ENCODE measurements at places on chromosomes 7 and 10.

GRCh38 chr7:82674268-82674667 is 230.7 kb upstream of the CACNA2D1 start:
- DNase-seq: no peak

DNA sequence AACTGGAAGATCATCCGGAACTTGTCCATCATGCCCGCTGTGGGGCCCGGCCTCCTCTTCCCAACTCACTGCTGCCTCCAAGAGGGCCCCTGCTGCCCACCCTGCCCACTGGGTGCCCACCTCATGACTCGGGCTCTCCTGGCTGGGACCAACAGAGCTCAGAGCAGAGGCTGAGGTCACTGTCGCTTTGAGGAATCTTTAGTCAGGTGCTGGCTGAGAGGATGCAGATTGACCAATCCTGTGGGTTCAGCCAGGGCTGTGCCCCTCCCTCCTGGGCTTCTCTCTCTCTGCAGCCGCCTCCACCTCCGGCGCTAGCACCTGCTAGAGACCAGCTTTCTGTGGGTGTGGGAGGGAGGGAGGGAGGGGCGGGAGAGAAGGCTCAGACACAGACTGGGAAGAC is at the start of gene CALHM1:
TSS of gene CALHM1 (minus strand) at position 181 of the 400 bp plus-strand sequence. CDS start at position 32, 149 bp downstream.
- peak; percentile 96 for DNase-seq

- DNase-seq: no peak
Observed at GRCh38 chr10:100697070-100697469, 48.3 kb upstream of the PAX2 start.

DNA sequence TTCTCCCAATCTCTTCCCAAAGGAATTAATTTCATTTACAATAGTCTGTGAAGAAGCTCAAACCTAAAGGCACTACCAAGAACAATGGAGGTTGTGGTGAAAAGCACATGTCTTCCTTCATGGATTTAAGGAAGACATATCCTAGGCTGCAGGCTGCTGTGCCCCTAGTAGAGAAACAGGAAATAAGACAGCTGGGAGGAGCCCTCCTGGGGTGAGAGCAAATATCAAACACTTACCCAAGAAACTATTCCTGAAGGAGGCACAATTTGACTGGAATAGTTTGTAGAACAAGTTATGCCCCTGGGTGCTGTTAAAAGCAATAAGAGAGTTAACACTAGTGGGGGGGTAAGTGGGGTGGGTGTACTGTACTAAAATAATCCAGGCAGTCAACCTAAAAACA is 30.1 kb downstream of the PDZD8 start:
- peak; percentile 7 for DNase-seq

GRCh38 chr7:48563334-48563733 is 361.0 kb upstream of the CDC14C start:
- no peak for DNase-seq

DNA sequence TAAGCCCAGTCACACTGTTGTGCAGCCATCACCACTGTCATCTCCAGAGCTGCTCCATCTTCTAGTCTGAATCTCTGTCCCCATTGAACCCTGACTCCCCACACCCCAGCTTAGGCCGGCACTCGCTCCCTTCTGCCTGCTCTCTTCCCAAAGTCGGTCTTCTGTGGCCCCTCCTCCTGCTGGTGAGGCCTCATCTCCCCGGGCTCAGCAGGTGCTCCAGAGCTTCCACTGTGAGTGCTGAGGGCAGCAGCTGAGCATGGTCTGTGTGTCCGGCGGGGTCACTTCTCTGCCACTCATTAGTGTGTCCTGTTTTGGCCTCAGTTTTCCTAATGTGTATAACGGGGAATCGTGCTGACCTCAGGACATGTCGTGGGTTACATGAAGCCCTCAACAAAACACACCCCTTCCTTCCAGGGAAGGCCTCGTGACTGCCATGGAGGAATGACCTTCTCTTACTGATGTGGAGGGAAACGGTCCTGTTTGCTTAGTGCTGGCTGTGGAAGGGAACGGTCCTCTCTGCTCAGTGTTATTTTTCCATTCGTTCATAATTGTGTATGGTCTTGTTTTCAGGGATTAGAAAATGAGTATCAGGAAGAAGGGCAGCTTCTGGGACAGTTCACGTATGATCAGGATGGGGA is 4.3 kb upstream of the GET4 start:
- DNase-seq: peak; percentile 43

- peak; percentile 88 for DNase-seq
Observed at GRCh38 chr7:101164071-101164840, 1.1 kb downstream of the VGF start.

GRCh38 chr7:152158801-152159587 is 133.5 kb downstream of the GALNT11 start:
- DNase-seq: no peak

DNA sequence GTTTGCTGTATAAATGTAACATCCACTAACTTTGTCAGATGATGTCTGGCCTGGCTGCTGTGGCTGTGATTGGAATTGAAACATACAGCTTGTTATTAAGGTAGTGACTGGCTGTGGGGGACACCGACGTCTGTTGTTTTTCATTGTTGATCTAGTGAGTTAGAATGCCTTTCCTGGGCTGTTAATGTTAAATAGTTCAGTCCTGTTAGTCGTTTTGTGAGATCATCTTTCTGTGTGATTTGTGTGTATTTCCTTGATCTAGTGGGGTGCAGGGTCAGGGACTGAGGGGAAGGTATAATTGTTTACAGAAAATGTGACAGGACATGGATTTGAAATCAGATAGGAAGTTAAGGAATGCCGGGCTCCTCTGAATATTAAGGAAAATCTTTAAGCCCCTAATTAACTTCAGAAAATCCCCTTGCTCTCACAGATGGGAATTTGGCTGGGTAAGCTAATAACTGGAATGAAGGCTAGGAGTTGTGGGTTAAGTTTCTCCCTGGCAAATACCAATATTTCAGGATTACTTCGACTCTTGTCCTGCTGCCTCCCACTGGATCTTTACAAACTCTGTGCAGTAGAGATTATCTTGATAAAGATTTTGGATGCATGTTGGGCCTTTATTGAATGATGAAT is 163.1 kb downstream of the AUTS2 start:
- DNase-seq: no peak
